Nasal cavity respiratory epithelium epithelial cell of viscerocranial mucosa (primary cell): ENCODE measurements at places on chromosomes 1 and 21. TPM values are rescaled to one million over a fixed set of nuclear protein-coding genes. Genes with fewer than 3 reads are reported as not detected.

RGS13 gene
- not detected in 2 replicates for total RNA-seq

SGIP1 gene
- not detected in 2 replicates for total RNA-seq

HORMAD1 gene
- 0.50 and 3.8 TPM in 2 replicates for total RNA-seq

PLA2G5 gene
- total RNA-seq: not detected in 2 replicates

AMY1A gene
- not detected in 2 replicates for total RNA-seq
